ENCODE measurements at places on chromosomes 3 and 15.
A peak's percentile ranks its signal among the peaks of the same experiment; 100 is the strongest.

DNA sequence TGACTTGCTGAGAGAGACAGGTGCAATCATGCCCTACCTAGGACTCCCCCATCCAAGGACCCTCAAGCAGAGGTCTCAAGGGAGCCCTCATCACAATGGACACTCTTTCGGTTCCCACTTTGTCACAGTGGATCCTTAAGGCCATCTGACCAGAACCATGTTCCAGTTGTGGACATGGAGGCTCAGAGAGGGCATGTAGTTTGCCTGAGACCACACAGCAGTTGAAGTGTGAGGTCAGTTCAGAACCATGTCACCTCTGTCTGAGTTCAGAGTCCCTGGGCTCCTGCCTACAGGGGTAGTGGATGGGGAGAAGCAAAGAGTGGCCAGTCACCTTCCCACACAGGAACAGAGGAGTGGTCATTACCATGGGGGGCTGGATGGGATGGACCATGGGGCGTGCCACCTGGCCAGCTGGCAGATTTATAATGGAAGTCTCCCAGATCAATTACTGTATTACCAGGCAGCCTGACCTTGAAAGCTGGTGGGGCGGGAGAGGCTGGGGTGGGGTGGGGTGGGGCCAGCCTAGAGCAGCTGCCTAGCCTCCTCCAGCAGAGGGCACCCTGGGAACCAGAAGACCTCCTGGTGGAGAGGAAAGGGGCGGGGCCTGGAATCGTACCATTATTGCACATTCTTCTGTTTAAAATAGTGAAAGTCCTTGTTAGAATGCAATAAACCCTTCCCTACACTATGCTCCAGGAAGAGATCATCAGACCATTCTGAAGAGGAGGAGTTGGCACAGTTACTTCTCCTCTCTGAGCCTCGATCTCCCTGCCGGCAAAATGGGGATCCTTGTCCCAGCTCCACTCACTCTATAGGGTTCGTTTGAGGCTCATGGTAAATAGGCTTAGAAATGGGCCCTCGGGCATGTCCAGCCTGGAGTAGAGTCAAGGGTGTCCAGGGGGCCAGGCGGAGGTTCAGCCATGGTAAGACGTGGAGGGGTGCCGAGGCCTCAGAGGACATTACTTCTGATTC is 26.9 kb upstream of the LINGO1 start:
- DNase-seq: peak; percentile 69

DNA sequence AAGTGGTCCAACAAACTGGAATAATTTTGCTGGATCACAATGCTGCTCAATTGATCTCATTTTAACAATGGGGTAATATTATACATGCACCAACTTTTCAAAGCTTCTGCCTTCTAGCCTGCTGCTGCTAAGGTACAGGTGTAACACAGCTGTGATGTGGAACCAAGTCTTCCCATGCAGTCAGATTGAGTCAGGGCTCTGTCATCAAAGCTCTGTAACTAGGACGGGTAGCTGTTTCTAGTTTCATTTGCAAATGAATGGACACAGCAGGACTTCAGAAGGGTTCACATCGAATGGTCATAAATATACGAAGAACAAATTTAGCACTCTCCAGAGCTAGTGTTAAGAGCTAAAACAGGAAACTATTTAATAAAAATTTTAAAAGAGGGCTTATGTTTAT is 189.2 kb downstream of the USP13 start:
- no peak for DNase-seq

GRCh38 chr3:180617049-180617448 is 15.1 kb downstream of the TTC14 start:
- no peak for DNase-seq

GRCh38 chr15:66496951-66497501 is 536 bp downstream of the SNAPC5 start:
- DNase-seq: no peak

- DNase-seq: peak; percentile 80
Observed at GRCh38 chr3:196336319-196337145, 1.7 kb downstream of the TM4SF19 start.

GRCh38 chr3:107222907-107223306 is 154.3 kb upstream of the CCDC54 start:
- peak; percentile 53 for DNase-seq

GRCh38 chr3:123047062-123047319 is 19.4 kb upstream of the SEMA5B start:
- no peak for DNase-seq

DNA sequence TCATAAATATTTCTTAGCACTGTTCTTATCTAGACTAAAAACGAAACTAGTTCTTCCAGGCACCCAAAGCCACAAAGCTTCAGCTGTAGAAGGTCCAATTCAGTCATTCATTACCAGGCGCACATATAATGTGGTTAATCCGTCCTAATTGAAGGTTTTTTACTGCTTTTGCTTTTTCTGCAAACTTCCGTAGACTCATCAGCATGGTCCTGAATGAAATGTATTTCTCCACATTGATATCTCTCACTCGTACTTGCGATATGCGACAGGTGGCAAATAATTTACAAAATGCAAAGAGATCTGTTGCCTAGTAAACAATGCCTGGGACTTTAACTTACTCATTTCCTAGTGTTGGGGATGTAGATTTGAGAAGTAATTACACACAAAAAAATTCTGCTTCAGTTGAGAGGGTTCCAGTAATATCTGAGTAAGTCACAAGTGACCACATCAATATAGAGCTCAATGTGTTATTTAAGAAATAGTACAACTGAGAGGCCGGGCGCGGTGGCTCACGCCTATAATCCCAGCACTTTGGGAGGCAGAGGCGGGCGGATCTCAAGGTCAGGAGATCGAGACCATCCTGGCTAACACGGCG is 75.0 kb upstream of the MBNL1 start:
- DNase-seq: no peak

- DNase-seq: no peak
Observed at GRCh38 chr3:38314112-38314763, 32.1 kb downstream of the SLC22A14 start.

DNA sequence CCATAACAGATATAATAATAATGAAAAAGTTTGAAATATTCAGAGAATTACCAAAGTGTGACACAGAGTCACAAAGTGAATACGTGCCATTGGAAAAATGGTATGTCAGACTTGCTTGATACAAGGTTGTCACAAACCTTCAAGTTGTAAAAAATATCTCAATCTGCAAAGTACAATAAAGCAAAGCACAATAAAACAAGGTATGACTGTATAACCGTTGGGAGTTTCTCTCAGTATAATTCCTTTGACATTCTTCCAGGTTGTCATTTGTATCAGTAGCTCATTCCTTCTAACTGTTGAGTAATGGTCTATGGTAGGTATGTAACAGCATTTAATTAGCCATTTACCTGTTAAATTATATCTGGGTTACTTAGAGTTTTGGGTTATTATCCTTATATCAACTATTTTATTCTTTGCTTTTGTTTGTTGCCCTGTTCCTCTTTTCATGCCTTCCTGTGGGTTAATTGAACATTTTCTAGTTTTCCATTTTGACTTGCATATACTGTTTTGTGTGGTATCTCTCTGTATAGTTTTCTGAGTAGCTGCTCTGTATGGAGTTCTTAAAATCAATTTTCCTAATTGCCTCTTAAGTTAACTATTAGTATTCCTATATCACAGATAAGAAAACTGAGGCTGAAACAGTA is 112.5 kb downstream of the SUCNR1 start:
- DNase-seq: no peak

DNA sequence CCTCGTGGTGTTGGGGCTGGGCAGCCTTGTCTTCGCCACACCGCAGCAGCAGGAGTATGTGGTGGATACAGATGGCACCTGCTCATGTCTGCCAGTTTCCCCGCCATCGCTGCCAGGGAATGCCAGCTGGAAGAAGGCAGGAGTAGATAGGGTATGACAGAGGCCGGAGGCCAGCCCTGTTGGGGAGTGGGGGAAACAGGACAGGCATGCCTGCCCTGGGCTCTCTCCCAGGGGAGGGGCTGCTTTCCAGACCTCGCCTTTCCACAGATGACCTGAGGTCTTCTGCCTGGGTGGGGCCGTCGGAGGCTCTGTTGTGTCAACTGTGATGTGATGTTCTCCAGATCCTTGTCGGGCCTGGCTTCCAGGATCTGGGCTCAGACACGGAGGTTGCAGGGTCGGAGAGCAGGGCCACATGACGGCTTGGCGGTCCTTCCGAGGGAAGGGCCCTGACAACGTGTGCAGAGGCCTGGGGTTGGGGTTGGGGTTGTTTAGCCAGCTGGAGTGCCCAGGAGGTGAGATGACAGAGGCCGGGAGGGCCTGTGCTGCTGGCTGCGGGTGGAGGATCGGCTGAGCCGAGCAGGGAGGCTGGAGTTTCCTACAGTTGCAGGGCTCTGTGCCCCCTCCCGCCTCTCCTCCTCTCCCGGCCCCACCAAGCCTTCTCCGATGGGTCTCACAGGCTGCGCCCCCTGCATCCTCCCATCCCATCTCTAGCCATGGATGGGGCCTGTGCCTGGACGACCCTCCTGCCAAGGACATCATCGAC is 102.0 kb downstream of the TBC1D2B start:
- DNase-seq: no peak

DNA sequence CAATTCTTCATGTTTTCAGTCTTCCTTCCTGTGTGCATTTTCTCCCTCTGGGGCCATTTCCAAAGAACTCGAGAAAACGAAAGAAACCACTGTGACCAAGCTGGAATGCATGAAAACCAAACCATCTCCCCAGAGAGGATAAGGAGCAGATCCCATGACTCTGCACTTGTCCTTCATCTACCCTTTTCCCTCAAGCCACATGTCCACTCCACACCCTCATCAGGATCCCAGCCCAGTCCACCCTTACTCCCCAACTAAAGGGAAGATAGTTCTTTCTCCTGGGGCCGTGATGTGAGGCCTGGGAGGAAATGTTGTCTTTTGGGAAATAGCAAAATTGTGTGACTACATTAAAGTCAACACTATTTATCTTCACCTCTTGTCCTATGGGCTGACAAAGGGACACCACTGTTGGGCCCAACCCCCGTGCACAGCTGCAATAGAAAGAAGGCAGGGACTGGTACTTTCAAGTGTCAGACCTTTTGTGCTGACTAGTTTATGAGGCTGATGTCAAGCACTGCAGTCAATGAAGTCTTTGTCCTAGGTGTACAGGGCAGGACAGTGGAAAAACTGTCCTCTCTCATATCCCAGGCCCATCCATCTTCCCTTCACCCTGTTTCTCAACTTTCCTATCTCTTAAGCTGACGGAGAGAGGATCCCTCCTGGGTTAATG is 487.1 kb upstream of the NR2F2 start:
- DNase-seq: no peak

DNA sequence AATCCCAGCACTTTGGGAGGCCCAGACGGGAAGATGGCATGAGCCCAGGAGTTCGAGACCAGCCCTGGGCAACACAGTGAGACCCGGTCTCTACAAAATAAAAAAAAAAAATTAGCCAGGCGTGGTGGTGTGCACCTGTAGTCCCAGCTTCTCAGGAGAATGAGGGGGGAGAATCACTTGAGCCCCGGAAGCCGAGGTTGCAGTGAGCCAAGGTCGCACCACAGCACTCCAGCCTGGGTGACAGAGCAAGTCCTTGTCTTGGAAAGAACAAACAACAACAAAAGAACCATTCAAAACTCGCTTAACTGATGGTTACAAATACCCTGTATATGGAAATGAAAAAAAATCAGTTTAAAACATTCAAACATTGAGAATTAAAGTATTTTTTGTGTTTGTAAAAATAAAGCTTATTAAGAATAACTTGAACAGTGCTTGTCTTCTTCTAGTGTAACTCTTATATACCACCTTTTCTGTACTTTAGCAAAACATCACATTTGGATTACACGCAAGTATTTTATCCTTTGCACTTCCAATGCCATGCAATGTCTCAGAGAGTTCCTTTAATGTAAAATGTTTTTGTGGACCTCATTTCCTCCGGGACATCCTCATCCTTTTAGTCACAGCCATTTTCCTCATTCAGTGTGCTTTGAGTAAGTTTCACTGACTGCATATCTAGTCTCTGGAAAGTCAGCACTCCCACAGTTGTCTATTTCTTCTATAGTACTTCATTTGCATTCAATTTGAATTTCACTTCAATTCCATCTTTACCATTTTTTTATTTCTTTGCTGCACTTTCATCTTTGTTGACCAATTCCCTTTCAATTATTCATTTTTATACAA is 113.0 kb upstream of the GOLGA8J start:
- no peak for DNase-seq

GRCh38 chr3:115084686-115085085 is 62.4 kb downstream of the ZBTB20 start:
- no peak for DNase-seq

- no peak for DNase-seq
Observed at GRCh38 chr15:78437107-78437761, 782 bp upstream of the IREB2 start.

DNA sequence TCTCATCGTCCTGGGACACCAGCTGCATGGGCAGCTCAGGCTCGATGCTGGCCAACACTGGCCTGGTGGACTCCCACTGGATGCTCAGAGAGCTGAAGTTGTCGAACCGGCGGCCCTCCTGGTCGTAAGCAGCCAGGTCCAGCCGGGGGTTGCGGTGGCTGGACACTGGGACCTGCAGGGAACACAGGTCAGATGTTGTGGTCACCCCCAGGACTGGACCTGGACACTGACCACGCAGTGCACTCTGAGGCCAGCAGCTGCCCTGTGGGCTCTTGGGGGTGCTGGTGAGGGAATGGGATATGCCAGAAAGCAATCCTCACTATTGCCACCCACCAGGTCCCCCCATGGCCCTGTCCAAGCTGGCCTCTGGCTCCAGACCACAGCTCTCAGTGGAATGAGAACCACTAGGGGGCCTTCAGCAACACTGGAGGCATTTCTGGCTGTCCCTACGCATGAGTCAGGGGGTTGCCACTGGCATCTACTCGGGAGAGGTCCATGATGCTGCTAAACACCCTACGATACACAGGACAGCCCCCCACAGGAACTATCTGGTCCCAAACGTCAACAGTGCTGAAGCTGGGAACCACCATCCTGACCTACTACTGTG is 66.1 kb downstream of the NUP210 start:
- peak; percentile 11 for DNase-seq

DNA sequence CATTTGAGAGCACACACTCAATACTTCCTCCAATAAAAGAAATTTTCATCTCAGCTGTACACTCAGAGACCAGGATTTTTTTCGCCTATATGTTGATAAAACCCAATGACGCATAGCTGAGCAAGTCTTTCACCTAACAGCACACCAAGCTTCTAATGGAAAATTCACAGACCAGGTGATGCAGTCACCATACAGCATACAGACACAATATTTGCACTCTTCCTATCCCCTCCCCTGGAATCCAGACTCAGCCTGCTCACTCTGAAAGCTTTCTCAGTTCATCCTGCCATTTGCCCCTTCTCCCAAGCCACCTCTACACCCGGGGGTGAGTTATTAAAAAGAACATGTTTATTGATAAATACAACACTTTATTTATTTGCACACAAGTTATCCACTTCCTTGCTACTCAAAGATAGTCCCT is 1.7 kb downstream of the TBC1D5 start:
- peak; percentile 50 for DNase-seq

DNA sequence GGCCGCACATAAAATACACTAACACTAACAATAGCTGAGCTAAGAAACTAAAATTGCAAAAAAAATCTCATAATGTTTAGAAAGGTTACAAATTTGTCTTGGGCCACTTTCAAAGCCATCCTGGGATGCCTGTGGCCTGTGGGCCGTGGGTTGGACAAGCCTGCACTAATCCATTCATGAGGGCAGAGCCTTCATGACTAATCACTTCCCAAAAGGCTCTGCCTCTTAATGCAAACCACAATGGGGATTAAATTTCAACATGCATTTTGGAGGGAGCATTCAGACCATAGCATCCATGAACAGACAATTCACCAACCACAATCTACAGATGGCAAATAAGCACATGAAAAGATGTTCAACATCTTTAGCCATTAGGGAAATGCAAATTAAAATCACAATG is 128.2 kb downstream of the SUCLG2 start:
- DNase-seq: peak; percentile 84

- no peak for DNase-seq
Observed at GRCh38 chr3:183303690-183304089, 50.6 kb downstream of the B3GNT5 start.
